ENCODE measurements at places on chromosomes 7 and 10.

- DNase-seq, result no peak
These were observed 175.0 kb downstream of the CYP26A1 start for GRCh38 chr10:93248583-93249227.

- DNase-seq, result no peak
These were observed 120.2 kb upstream of the ODAD2 start for GRCh38 chr10:28118985-28119628.

DNA sequence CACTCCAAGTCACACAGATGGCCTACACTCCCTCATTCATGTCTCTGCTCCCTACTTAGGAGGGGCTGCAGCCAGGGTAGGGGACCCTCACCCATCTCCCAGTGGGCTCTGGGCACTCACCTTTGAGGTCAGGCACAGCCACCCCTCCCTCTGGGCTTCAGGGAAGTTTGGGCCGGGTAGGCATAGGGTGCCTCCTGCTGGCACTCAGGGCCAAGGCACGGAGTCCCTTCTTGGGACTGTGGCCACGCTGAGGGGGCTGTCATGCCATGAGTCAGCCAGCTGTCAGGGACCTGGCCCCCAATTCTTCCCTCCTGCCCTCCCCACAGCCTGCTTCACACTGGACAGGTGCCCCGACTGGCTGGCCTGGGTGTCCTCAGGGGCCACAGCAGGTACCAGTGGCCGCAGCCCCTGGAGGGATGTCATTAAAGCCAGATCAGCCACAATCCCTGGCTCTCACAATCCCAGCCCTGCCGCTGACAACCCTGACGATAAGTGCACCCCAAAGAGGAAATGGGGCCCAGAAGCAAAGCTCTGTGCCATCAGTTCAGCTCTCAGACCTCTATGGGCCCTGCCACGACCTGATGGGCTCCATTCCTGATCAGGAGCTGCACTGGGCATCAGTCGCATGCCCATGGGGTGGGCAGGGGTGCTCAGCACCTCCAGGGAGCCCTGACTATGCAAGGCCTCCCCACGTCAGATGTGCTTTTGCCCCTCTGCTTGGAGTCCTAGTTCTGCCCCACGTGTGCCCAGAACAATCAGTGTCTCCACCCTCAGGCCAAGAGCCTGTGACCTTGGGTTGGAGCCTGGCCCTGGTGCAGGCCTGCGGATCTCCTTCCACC lies 34.1 kb upstream of the RET start:
- no peak for DNase-seq

GRCh38 chr7:30466266-30466665 lies 12.3 kb downstream of the NOD1 start:
- DNase-seq, result no peak

DNA sequence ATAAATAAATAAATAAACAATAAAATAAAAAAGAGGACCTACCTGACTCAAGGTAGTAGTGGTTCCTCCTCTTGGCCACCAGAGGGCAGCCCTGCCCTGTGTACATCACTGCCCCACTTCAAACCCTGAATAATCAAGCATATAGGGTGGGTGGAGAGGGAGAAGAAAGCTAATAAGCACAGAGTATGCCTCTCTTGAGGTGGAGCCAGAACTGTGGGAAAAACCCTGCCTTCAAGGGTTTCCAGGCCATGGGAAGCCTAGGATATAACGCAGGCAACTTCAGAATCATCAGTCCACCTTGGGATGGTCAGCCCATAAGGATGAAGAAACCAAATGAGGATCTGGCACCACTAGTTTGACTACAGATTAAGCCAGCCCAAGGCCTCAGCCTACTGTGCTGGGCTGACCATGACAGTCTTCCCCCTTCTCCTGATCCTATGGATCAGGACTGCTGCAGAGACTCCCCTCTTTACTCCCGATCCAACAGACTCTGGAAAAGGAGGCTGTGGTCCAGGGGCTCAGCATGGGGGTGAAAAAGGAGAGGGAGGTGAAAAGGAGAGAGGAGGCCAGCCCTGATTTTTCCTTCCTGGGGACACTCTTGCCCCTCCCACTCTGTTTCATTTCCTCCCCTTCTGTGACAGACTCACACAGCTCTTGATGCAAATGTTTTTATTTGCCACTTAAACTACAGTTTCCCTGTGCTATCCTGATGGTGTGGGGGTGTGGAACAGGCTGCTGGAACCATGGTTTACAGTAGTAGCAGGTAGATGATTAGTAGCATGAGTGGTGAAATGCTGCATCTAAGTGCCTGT lies 10.1 kb downstream of the AVPI1 start:
- peak; percentile 20 for DNase-seq

DNA sequence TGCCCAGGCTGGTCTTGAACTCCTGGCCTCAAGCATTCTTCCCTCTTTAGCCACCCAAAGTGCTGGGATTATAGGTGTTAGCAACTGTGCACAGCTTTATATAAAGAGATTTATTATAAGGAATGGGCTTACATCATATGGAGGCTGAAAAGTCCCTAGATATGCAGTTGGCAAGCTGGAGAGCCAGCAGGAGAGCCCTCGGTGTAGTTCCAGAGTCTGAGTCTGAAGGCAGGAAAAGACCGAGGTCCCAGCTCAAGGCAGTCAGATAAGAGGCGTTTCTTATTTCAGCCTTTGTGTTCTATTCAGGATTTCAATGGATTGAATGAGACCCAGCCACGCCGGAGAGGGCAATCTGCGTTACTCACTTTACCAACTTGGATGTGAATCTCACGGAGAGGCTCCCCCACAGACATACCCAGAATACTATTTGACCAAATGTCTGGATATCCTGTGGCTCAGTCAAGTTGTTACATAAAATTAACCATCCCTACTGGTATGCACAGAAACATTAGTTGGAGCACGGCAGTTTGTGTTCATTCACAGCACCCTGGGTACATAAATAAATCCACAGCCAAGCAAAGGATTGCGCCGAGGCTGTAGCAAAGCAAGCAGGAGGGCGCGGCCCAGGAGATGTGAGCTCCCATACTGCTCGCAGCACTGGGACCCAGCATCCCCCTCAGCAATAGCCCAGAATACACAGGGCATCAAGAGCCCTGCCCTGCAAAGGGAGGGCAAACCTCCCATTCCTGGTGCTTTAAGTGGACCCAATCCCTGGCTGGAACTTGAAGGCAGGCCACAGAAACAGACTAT lies 158.4 kb upstream of the ZNF32 start:
- no peak for DNase-seq

DNA sequence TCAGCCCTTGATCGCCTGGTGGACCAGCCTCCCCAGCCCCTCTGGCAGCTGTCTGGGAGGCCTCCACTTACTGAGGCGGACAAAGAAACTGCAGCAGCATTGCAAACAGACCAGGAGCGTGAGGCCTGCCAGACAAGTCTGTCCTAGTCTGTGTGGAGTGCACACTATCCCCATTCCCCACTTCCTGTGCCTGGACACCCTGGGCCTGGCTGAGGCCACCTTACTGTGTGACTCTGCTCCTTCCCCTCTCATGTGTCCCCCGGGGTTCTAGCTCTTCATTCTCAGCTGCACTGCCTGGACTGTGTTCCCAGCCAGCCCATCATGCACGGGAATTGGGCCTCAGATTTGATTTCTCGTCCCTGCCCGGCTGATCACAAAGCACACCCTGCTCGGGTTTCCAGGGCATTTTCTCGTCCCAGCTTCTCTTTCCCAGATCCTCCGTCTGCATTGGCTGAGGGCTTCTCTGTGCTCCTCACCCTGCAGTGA lies 16.7 kb upstream of the C10orf90 start:
- no peak for DNase-seq

DNA sequence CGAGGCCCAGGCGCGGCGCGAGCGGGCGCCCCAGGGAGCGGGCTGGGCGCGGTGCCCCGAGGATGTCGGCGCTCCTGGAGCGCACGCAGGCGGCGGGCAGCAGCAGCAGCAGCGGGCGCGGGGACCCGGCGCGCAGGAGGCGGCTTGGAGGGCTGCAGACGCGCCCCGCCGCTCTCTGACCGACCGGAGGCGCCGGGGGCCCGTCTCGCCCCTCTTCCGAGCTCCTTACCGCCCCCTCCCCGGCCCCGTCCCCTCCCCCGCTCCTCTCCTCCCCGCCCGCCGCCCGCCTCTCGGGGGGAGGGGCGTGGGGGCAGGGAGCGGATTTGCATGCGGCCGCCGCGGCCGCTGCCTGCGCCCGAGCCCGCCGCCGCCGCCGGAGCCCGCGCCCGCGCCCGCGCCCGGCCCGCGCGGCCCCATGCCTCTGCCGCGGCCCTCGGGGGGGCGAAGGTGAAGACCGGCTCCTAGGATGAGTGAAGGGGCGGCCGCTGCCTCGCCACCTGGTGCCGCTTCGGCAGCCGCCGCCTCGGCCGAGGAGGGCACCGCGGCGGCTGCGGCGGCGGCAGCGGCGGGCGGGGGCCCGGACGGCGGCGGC lies at the start of gene NRG3:
Gene NRG3, plus strand, starts transcription at position 320 of the 592 bp plus-strand sequence.
- no peak for DNase-seq

- DNase-seq, result no peak
These were observed 83.7 kb downstream of the CCNY start for GRCh38 chr10:35420044-35420443.

DNA sequence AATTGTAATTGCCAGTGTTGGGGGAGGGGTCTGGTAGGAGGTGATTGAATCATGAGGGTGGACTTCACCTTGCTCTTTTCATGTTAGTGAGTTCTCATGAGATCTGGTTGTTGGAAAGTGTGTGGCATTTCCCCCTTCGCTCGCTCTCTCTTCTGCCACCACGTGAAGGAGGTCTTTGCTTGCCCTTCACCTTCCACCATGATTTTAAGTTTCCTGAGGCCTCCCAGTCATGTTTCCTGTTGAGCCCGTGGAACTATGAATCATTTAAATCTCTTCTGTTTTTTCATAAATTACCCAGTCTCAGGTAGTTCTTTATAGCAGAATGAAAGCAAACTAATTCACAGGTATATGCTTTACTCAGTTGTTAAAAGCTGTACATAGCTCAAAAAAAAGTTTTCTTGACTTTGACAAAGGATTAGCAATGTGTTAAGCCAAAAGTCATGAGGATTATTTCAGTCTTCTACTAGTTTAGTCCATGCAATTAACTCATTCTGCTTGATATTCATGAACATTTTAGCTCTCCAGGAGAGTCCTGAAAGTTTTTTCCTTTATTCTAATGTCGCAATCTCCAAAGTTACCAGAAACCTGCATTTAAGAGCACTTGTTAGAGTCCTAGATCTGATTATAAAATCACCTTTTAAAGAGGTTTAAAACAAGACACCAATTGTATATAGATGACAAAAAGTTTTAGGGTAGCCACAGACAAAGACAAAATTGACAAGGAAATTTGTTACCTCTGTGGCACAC lies 27.7 kb upstream of the ARHGAP12 start:
- no peak for DNase-seq

GRCh38 chr7:128833946-128834325 lies 3.7 kb downstream of the FLNC start:
- no peak for DNase-seq

GRCh38 chr7:70512144-70512543 lies 619.8 kb upstream of the GALNT17 start:
- DNase-seq, result no peak

DNA sequence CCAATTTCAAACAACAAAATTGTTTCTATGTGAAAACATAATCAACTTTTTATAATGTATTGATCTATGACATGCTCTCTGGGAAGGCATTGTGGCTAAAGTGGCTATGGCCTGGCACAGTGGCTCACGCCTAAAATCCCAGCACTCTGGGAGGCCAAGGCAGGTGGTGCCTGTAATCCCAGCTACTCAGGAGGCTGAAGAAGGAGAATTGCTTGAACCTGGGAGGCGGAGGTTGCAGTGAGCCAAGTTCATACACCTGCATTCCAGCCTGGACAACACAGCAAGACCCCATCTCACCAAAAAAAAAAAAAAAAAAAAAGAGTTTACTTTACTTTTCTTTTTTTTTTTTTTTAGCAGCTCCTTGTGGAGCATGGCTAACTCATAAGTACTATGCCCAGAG lies 38.9 kb upstream of the CPN1 start:
- DNase-seq, result no peak

DNA sequence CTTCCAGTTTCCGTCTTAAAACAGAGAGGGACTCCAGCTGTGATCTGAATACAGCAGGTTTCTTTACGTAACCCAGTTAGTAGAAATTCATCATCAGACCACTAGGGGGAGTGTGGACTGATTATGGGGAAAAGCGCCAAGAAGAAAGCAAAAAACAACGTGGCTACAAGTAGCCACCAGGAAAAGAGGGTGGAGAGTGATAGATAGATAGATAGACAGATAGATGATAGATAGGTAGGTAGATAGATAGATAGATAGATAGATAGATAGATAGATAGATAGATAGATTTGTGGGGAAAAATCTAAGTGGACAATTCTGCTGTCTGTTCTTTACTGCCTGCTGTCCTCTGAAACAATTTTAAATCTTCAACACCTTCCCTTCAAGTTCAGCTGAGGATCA lies 12.7 kb upstream of the AKR1B10 start:
- no peak for DNase-seq

- DNase-seq, result no peak
These were observed 127.8 kb downstream of the PTPN20 start for GRCh38 chr10:47038881-47039561.

DNA sequence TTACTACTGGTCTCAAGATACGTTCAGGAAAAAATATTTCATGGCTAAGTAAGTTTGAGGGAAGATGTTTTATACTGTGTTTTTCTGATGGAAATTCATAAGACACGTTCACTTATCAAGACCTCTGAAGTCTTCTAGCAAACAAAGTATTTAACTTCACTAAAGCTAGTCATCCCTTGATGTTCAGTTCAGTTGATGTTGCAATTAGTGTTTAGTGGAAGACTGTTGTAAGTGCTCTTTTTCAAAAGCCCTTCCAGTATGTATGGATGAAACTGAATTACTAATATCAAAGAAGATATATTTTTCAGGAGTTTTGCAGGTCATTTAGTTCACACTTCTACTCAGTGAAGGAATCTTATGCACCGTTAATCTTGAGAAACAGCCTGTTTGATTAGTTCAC lies 25.1 kb downstream of the CUL1 start:
- DNase-seq, result no peak

Measured in stimulated activated CD4-positive, alpha-beta T cell treated with anti-CD3 and anti-CD28 coated beads, TNF-alpha, amount 100 ng/mL, for 1 hour (primary cell).